ENCODE measurements at places on chromosomes 2 and 18.

DNA sequence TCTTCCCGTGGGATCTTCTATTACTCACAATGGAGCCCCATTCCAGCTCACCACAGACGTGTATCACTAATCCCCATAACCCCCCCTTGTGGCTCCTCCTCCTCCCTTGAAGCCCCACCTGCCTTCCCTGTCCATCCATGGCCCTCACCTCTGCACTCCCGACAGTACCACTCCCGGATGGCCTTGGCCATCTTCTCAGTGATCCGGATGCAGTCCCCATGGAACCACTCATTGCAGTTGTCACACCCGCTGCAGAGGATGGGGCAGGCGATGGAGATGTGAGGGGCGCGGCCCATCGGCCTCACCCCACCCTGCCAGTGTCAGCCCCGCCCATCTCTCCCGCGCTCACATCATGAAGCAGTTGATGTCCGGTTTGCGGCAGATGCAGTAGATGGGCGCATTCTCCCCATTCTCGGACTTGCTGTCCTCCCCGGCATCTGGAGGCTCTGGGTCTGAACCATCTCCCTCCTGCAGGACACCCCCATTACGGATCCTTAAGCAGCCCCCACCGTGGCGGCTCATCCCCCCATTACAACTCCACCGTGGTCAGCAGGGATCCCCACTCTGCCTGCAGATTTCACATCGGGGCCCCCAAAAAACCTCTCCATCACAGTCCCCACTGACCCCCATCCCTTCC is 983 bp downstream of the CXXC1 start:
- no peak for DNase-seq

DNA sequence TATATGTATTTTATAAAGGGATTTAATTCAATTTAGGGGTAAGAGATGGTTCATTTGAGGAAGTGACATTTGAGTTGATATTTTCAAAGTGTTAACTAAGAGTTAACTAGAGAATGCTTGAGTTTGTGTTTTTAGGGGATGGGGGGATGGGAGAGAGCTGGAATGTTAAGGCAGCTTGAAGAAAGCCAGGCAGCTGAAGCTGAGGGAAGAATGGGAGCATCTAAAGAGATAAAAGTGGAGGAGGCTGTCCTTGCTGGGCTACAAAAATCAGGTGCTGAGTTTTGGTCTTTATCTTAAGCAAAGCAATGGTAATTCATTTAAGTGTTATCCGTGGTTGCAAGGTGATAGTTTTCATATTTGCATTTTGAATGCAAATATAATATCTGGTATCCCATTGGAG is 9.2 kb downstream of the CHST9 start:
- DNase-seq, result no peak

DNA sequence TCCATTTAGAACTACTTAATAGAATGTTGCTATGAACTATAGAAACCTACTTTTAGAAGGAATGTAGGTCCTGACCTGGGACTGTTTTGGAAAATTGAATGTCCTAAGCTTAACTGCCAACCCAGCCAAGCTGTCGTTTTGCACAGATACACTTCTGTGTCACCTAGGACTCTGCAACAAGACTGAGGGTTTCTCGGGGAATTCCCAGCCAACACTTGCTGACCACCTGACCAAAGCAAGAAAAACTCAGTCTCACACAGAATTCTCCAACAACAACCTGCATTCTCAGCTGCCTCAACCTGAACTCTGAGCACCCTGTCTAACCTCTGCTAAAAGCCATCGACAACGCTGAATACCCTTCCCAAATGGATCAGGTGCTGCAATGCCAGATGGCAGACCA is 128.2 kb downstream of the SS18 start:
- DNase-seq, result no peak

DNA sequence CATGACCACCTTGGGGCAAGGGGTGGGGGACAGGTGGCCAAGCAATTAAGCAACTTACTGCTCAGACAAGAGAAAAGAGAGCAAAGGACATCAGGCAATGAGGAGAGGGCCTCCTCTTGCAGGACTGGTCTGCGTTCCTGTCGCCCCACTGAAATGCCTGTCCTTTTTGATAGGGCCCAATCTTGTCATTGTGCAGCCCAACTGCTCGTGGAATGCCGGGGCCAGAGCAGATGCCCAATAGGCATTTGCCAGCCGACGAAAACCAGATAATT is 104.5 kb upstream of the SH3BP4 start:
- DNase-seq, result no peak

DNA sequence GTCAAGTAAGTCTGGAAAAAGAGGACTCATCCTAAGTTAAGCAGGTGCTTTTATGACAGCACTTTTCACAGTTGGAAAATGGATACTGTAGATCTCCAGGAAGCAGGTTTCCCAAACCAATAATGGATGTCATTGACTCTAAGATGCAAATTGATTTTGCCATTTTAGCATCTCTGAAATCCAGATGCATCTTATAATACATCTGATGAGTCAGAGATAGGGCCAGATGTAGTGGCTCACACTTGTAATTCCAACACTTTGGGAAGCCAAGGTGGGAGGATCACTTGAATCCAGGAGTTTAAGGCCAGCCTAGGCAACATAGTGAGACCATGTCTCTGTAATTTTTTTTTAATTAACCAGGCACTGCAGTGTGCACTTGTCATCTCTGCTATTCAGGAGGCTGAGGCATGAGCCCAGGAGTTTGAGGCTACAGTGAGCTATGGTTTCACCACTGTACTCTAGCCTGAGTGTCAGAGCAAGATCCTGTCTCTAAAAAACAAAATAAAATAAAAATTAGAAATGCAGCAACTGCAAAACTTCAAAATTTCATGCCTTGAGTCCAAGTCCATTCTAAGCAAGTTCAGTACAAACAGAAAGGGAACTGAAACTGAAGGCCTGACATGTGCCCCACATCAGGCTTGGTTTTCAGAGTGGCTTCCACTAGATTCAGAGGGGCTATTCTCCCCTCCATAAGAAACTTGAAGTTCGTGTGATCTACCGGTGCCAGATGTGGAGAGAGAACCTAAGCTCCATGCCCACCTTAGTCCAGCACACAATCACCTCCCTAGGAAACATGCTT is 267.8 kb upstream of the NCKAP5 start:
- DNase-seq, result no peak

GRCh38 chr2:214019973-214020345 is 390.9 kb upstream of the VWC2L start:
- no peak for DNase-seq

GRCh38 chr2:63590626-63591408 is 2.1 kb downstream of the MDH1 start:
- DNase-seq, result no peak

DNA sequence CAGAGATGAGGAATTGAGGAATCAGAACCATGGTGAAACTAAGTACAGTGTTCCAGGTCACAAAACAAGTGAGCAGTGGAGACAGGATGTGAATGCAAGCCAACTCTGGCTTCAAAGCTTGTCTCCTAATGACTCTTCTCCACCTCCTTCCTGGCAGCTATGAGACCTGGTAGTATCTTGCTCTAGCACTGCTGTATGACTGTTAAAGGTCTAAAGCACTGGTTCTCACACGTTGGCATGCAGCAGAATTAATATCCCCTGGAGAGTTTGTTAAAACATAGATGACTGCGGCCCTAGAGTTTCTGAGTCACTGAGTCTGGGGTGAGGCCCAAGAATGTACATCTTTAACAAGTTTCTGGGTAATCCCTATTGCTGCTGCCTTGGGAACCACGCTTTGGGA is 63.3 kb downstream of the SUCLG1 start:
- DNase-seq, result no peak

GRCh38 chr2:8522687-8523086 is 159.2 kb upstream of the ID2 start:
- DNase-seq, result no peak

DNA sequence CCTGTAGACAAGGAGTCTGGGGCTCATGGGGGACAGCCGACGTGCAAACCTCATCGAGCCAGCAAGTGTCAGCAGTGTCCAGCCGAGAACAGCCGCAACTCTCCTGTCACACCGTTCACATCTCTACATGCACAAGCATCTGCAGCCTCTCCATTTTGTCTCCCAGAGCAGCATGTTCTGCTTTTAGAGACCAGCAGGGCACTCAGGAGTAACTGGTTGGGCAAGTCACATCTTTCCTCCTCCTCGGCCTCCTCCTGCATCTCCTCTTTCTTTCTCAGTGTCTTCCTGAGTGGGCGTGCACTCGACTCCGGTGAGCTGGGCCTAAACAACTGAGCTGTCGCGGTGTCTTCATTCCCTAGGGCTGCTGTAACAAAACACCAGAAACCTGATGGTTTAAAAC is 249.9 kb downstream of the SH3BP4 start:
- no peak for DNase-seq

DNA sequence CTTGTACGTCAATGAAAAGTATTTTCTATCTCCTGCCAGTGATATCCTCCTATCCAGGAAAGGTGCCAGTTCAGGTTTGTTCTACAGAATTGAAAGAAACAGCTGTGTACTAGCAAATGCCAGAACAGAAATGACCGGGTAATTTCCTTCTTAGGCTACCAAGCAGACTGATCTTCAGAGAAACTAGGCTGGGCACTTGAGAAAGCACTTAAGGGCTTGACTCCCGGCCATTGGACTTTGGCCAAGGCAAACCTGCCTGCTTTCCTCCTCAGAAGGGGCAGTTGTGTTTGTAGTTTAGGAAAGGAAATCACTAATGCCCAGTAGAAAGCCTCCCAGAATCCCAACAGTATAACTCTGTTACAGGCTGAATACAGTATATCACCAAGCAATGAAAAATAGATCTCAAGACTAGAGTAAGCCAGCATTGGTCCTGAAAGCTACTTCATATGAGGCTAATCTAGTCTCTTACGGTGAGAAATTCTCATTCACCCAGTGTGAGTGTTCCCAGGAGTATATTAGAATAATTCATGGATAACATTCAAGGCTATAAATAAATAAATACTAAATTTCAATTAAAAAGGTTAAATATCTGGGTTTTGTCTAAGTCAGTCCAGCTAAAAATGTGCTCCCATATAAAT is 43.0 kb upstream of the COL5A2 start:
- DNase-seq, result no peak

GRCh38 chr2:178194600-178195389 is 483 bp downstream of the OSBPL6 start:
- no peak for DNase-seq

- DNase-seq, result no peak
These were observed 19.6 kb upstream of the RPIA start for GRCh38 chr2:88671786-88672427.

- DNase-seq, result no peak
These were observed 97.9 kb upstream of the GPR45 start for GRCh38 chr2:105143467-105144151.

- no peak for DNase-seq
These were observed 92.1 kb downstream of the DYM start for GRCh38 chr18:49368161-49368875.

DNA sequence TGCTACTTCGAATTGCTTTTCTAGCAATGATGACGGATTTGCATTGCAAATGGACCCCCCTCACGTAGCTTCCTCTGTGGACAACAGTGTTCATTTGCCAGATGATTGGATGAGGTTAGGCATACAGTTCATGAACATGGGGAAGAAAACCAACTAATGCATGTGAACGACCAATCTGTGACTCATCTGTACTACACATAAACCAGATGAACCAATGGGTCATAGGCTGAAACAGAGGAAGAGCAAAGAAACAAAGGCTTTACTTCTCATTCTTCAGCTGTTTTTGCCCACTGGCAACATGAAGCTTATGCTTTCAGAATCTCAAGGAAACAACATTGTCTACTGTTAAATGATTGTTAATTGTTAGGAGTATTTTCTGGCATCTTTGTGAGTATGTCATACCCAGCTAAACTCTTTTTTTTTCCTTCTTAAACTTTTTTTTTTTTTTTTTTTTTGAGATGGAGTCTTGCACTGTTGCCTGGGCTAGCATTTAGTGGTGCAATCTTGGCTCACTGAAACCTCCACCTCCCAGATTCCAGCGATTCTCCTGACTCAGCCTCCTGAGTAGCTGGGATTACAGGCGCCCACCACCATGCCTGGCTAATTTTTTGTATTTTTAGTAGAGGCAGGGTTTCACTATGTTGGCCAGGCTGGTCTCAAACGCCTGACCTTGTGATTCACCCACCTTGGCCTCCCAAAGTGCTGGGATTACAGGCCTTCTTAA is 35.5 kb downstream of the EFEMP1 start:
- DNase-seq, result no peak

GRCh38 chr2:195456771-195457170 is 200.3 kb upstream of the SLC39A10 start:
- DNase-seq, result no peak

DNA sequence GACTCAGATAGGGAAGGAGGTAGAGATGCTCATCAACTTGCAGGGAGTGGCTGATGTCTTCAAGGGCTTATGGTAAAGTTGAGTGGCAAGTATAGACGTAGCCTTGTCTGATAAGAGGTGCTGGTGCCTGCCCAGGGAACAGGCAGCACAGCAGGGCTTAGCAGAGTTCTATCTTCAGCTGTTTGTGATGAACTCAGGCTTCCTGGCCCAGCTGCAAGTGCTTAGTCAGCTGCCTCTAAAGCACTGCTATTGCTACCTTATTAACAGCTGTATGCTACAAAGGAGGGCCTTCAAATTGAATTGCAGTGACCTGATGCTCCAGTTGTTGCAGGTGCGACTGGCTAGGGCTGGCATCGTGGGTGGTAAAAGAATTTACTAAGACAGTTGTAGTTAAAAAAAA is 82.1 kb downstream of the TSN start:
- no peak for DNase-seq

DNA sequence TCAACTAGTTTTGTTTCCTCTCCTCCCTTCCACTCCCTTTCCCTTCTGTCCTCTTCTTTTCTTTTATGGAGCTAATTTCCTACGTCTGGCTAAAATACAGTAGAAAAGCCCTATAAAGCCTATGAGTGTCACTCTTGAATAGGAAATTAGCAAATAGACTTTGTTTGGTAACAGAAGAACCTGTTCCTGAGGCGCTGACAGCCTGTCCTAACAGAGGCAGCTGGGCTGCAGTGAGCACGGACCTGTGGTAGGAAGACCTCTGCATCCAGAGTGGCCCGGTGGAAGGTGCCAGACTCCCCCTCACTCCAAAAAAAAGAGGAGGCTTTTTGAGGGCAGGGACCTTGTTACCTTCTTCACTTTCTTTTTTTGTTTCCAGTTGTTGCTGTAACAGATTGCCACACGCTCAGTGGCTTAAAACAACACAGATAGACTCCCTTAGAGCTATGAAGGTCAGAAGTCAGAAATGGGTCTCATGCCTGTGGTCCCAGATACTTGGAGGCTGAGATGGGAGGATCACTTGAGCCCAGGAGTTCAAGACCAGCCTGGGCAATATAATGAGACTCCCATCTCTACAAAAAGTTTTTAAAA is 81.2 kb upstream of the TXNDC2 start:
- no peak for DNase-seq

DNA sequence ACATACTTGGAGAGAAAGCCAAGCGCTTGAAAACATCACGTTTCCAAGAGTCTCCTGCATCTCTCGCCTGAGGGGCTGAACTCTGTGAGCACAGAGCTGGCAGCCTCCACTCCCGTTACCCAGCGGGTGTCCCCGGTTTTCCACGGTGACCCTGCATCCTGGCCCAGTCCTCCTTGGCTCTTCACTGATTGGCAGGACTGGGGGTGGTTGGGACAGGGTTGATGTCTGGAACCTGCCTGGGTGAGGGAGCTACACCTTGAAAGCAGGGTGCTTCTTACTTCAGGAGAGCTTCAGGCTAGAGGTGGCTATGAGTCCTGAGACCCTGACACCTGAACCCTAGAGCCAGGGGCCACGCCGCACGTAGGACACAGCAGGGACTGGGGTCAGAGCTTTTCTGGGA is 234.1 kb downstream of the DYSF start:
- DNase-seq, result no peak

GRCh38 chr2:130852521-130853115 is 15.9 kb downstream of the ARHGEF4 start:
- no peak for DNase-seq

- DNase-seq, result no peak
These were observed 109.8 kb upstream of the SIX2 start for GRCh38 chr2:45119038-45119437.

Data from stimulated activated CD8-positive, alpha-beta memory T cell treated with anti-CD3 and anti-CD28 coated beads, Interleukin-2, amount 100 ng/mL, for 1 hour (primary cell).